ENCODE measurements at places on chromosomes 2 and 18.

- DNase-seq = no peak
Measured at GRCh38 chr2:7666596-7667259, 749.5 kb downstream of the RNF144A start.

DNA sequence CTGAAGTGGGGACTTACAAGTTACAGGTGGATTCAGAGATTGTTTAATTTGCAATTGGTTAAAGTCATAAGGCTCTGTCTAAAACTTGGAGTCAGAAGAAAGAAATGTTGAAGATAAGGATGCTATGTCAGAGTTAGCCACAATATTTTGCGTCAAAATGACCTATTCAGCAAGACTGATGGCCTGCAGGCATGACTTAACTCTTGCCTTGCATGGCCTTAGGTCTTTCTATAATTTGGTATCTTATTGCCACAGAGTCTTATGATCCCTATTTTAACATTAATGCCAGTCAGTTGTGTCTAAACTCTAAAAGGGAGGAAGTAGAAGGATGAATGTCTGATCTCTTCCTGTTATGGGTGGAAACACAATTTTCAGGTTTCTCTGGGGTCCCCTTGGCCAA lies 5.2 kb upstream of the COMMD1 start:
- no peak for DNase-seq

DNA sequence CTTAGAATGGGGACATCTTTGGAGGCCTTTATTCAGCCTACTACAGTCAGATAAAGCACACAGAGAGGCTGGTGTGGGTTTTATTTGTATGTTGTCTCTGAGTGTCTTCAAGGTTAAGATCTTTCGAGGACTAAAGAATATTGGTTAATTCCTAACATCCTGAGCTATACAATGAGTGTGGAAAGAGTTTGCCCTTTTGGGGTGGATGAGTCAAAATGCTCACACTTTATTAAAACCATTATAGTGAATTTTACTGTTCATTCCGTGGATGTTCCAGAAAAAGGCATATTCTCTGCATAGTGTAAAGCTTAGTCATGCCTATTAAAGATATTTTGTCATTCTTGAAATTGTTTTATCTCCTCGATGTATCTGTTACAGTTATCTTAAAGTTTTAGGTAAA lies 29.1 kb upstream of the SLC38A11 start:
- DNase-seq = no peak

GRCh38 chr2:25198209-25198525 lies 29.8 kb upstream of the POMC start:
- DNase-seq = no peak

GRCh38 chr18:5556310-5556974 lies 12.6 kb upstream of the EPB41L3 start:
- no peak for DNase-seq

- no peak for DNase-seq
Measured at GRCh38 chr2:76679025-76679396, 843.2 kb downstream of the LRRTM4 start.

DNA sequence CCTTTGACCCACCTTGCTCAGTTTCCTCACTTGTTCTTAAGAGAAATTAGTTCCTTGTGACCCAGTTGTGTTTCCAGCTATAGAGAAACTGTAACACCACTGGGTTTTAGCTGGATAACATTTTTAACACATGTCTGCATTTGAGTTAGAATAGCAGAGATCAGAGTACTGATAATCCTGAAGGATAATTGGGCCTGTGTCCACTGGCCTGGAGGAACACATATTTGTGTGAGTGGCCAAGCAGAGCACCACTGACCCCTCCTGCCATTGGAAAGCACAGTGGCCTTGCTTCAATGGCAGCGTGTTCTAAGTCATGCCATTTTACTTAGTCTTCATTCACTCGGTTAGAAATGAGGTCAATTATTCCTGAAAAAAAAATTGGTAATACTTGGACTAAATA lies 42.6 kb downstream of the PKP4 start:
- no peak for DNase-seq

- no peak for DNase-seq
Measured at GRCh38 chr2:168336786-168337388, 89.5 kb upstream of the STK39 start.

GRCh38 chr2:9800975-9801726 lies 42.1 kb upstream of the TAF1B start:
- DNase-seq = peak; percentile 51

DNA sequence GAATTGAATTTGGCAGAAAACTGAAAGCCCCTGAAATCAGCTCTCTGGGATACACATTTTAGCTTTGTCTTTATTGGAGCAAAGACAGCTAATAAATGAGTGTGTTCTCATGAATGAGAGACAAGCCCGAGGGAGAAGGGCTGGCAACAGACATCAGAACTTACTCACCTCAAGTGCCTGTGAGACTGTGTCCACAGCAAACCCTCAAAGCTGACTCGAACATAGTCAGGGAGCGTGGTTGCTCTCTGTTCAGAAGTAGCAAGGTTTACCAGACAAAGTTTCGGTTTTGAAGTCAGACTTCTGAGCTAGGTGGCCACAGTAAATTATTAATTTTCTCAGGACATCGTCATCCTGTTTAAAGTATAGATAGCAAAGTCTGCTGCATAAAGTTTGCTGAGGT lies 207.9 kb downstream of the CMPK2 start:
- no peak for DNase-seq

DNA sequence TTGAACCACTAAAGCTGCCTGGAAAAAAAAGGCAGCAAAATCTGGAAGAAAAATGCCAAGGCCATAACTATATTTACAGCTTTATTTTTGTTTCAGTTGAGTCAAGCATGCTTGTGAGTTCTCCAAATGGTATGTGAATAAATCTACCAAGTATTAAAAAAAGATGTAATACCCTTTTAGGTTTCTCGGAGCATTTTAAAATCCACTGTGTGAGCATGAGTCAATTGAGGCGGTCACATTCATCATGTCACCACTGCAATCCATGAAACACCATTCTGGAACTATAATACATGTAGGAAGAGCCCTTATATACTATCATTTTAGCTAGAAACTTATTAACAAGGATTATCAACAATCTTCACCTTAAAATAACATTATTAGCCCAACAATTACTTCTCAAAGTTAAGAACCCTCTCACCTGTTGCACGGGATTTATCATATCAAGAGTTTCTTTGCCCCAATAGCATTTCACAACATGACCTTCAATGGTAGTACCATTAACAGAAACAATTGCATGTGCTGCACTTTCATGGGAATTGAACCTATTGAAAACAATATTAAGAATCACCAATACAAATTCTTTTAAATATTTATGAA lies 24.2 kb upstream of the C2orf42 start:
- no peak for DNase-seq

DNA sequence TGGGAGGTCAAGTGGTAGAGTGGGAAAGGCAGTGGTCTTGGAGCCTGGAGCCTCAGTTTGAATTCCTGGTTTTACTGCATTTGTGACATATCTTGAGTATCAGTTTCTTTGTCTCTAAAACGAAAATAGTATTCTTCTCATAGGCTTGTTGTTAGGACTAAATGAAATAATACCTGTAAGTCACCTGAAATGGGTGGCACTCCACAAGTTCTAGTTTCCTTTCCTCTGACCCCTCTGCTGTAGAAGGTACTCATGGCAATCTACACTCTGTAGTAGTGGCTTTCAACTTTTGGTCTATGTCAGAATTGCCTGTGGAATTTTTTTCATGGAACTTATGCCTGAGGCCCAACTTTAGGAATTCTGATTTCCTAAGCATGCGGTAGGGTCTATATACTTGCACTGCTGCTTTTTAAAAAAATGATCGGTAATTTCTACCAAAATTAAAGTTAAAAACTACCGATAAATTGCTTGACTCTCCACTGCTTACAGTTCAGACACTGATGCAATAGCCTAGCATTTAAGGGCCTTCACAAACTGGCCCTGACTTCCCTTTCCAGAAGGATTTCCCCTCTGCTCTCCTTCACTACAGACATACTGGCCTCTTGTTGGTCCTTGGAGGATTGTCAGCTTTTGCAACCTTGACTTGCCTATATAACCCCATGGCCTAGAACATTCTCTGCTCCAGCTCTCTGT lies 47.2 kb downstream of the PLEK start:
- DNase-seq = no peak

- DNase-seq = no peak
Measured at GRCh38 chr2:171515672-171516298, 6.5 kb upstream of the CYBRD1 start.

DNA sequence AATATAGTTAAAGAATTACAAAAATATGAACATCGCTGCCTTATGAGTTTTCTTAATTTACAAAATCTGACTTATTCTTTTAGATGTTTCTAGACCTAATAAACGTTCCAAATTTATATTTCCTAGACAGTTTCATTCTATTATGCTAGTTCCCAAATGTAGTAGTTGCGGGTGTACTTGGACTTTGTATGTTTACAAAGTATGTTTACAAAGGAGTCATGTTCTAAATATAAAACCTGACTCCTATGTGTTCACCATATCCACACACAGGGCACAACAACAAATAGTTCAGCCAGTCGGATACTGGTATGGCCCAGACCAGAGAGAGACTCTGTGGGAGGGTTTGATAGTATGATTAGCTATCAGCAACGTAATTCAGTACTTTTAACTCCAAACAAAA lies 230.7 kb downstream of the KCNH7 start:
- no peak for DNase-seq

GRCh38 chr2:45889620-45890370 lies 238.3 kb downstream of the PRKCE start:
- no peak for DNase-seq

GRCh38 chr18:7152440-7152839 lies 34.8 kb upstream of the LAMA1 start:
- DNase-seq = no peak

- no peak for DNase-seq
Measured at GRCh38 chr2:29261003-29261402, 145.8 kb downstream of the CLIP4 start.

DNA sequence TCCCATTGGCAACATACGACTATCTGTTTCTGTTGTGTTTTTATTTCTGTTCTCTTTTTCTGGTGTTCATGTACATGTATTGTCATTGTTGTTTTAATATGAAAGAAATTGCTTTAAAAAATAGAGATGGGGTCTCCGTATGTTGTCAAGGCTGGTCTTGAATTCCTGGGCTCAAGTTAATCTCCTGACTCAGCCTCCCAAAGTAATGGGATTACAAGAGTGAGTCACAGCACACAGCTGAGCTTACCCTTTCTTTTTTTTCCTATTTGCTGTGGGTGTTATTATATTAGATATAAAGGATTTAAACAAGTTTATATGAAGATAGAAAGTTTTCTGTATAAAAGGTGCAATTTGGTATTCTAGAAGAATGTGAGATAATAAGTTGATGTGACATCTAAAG lies 554.6 kb downstream of the DSC3 start:
- DNase-seq = no peak

DNA sequence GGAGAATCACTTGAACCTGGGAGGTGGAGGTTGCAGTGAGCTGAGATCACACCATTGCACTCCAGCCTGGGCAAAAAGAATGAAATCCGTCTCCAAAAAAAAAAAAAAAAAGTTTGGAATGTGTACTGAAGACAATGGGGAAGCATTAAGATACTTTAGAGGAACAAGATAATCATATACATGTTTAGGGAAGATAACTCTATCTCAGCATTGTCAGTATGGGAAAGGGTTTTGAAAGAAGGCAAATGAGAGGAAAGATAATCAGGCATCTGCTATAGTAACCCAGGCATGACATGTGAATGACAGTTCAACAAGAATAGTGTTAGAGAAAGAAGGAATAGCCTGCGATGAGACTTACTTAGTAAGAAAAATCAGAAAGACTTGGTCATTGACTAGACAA lies 112.0 kb downstream of the ATAD2B start:
- DNase-seq = no peak

GRCh38 chr2:109459485-109459884 lies 154.3 kb downstream of the SEPTIN10 start:
- no peak for DNase-seq

- DNase-seq = no peak
Measured at GRCh38 chr18:44342162-44342561, 338.5 kb upstream of the SETBP1 start.

DNA sequence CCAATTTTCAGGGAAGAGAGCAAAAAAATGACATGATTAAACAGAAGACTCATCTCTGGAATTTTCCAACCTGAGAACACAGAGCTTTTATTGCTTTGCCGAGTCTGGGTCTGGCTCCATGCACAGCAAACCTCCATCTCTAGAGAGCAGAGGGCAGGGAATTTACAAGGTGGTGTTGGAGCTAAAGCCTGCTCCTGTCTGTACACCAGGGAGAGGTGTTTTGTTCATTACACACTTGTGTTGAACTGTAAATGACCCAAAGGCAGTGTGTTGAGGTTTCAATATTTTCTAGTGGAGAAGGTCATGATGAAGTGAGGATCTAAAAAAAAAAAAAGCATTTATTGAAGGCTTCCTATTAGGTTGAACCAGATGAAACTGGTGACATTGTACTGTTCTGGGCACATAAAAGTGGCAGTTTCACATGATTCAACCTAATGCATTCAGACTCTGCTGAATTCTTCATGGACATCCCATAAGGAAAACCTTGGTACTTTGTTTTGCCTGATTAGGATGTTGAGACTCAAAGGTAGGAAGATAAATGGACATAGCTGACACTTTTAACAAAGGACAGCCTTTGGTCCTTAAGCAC lies 238.3 kb downstream of the CLIP4 start:
- no peak for DNase-seq

- no peak for DNase-seq
Measured at GRCh38 chr2:70062270-70062669, 25.0 kb upstream of the PCBP1 start.

- no peak for DNase-seq
Measured at GRCh38 chr18:59624369-59624765, 72.9 kb downstream of the CCBE1 start.

DNA sequence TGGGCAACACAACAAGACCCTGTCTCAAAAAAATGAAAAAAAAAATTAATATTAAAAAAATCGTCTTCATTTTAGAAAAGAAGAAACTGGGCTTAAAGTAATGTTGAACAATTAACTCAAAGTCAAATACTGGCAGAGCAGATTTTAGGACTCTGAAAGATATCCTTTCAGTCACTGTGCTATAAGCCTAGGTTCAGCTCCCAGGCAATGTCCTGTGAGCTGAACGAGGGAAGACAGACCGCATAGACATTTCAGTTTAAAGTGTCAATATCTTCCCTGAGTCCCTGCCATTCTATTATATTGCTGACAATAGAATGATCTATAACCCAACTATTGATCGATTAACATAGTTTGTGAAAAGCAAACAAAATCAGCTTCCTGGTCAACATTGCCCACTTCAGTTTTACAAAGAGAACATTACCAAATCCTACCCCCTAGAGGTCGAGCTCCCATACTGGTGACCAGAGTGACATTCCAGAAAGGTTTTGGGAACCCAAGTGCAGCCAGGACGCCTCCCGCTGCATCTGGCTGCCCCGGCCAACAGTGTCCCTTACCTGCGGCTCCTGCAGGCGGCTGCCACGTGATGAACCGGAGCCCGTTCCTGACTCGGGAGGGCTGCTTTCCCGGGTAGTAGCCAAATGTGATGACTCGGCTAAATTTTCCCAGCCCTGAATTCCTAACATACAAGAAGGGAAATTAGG lies 639 bp downstream of the MRO start:
- no peak for DNase-seq

- no peak for DNase-seq
Measured at GRCh38 chr2:74894272-74894981, 60.5 kb downstream of the HK2 start.

- DNase-seq = no peak
Measured at GRCh38 chr18:76765649-76766048, 56.7 kb upstream of the ZNF236 start.
